ENCODE measurements at places on chromosomes 7 and 10.

DNA sequence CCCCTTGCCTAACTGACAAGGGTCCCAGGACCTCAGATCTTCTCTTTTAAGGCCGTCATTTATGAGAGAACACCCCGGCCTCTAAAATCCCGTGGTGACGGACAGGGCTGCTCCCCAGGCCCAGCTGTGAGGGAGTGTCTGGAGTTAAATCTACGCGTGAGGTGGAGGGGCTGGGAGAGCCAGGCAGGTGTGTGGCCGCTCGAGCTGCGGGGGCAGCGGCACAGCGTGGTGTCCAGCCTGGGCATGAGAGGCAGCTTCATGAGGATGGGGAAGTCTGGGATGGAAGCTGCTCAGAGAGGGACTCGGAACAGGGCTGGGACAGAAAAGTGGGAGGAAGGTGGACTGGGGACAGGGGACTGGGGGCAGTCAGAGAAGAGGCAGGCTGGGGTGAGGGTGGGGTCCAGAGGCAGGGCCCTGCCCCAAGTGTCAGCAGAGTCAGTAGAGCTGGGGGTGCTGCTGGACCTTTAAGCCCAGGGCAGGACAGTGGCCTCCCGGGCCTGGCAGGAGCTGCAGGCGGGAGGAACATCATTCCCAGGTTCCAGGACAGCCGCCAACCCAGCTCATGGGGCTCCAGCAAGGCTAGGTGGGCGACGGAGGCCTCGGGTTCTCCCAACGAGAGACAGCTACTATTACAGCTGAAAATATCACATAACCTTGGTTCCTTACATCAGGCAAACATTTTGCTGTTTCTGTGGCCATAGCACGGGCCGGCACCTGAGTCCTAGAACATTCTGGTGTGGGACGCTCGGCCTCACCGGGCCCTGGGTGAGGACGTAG lies 55.2 kb downstream of the JAKMIP3 start:
- H3K27me3 ChIP-seq = no peaks in the 10 kb centered on the region
- no peaks in the 10 kb centered on the region for H3K4me1 ChIP-seq
- no peak overlapping the region for H3K4me3 ChIP-seq
- H3K36me3 ChIP-seq = no peaks in the 10 kb centered on the region
- H3K27ac ChIP-seq = no peak overlapping the region
- DNase-seq = no peak

- H3K27ac ChIP-seq = no peak overlapping the region
- H3K4me3 ChIP-seq = no peak overlapping the region
- no peaks in the 10 kb centered on the region for H3K4me1 ChIP-seq
- no peaks in the 10 kb centered on the region for H3K27me3 ChIP-seq
- H3K36me3 ChIP-seq = no peaks in the 10 kb centered on the region
These were observed 283.6 kb downstream of the SUGCT start for GRCh38 chr7:40418448-40418847.

GRCh38 chr10:60254776-60255175 lies 134.9 kb downstream of the ANK3 start:
- no peaks in the 10 kb centered on the region for H3K27me3 ChIP-seq
- no peak overlapping the region for H3K27ac ChIP-seq
- no peaks in the 10 kb centered on the region for H3K36me3 ChIP-seq
- H3K4me1 ChIP-seq = no peaks in the 10 kb centered on the region
- DNase-seq = no peak
- H3K4me3 ChIP-seq = no peak overlapping the region

GRCh38 chr10:104255311-104255981 lies 754 bp downstream of the GSTO1 start:
- H3K4me3 ChIP-seq = peak overlapping the region; percentile 70
- H3K27me3 ChIP-seq = no peaks in the 10 kb centered on the region
- no peak for DNase-seq
- peak overlapping the region; percentile 96 for H3K27ac ChIP-seq
- H3K36me3 ChIP-seq = no peaks in the 10 kb centered on the region

DNA sequence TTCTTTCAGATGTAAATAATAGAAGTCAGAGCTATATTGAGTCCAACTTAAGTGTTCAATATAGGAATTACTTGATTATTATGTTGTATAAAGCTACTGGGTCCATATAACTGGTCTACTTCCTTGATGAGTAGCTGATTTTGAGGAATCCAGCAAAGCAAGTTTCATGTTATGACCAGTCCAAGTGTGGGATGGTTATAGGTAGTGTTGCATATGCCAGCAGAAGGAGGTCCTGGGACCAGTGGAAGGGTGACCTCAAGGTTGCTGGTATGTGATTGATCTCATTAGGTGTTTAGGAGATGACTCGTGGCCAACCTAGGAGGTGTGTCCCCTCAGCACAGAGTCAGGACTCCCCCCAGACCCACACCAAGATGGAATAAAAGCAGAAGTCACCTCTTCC lies 551.5 kb downstream of the KCNMA1 start:
- no peak for DNase-seq
- H3K4me3 ChIP-seq = no peak overlapping the region
- H3K36me3 ChIP-seq = no peaks in the 10 kb centered on the region
- H3K27ac ChIP-seq = no peak overlapping the region
- H3K27me3 ChIP-seq = no peaks in the 10 kb centered on the region

DNA sequence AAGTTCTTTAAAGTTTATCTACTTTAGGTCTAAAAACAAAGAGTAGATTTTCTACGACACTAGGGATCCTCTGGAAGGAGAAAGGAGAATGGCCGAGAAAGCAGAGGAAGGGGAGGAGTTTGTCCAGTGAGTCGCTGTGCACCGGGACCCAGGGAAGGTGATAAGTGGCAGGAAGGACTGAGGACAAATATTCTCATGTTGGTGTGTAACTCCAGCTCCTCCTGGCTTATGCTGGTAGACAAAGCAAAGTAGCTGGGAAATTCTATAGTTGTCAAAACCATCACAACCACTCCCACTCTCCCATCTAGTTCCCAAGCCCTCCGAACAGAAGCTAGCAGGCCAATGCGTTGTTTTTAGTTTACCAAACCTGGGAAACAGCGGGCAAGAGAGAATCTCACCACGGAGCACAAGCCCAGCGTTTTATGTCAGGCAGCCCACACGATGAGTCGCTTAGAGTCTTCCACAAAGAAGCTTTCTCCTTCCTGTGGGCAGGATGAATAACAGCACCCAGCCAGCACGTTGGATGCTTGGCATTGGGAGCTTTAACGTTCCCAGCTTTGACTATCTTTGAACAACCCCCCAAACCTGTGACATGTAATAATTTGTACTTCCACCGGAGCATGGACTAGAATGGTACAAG lies 32.9 kb upstream of the JCAD start:
- H3K4me3 ChIP-seq = no peak overlapping the region
- no peak for DNase-seq
- no peaks in the 10 kb centered on the region for H3K4me1 ChIP-seq
- H3K27me3 ChIP-seq = no peaks in the 10 kb centered on the region

DNA sequence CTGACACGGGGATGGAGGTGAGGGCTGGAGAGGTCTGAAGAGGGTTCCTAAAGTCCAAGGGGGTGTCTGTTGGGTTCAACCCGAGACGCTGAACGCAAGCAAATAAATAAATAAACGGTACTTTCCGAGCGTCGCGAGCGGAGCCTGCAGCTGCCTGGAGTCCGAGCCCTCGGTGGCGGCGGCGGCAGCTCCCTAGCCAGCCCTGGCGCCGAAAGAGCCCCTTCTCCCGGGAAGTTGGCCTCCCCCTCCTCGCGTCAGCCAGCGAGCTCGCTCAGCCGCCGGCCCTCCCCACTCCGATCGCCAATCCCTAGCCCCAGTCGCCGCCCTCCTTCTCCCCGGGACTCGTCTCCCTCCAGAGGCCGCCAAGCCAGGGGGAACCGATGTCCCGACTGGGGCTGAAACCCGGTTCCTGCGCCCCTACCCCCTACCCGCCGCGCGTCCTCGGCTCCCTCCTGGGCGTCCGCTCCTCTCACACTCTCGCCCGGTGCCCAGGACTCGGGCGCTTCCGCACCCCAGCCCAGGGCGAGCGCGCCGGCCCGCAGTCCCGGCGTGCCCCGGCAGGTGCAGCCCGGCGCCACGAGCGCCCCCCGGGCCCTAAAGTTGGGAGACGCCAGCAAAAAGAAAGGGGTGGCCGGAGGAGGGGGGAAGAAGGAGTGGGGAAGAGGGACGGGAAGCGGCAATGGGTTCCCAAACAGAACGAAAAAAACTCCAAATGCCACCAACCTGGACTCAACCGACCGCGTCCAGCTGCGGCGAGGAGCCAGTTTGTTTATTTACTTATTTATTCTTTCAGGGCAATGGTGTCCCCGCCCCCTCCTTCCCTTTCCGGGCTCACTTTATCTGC lies at the start of gene GFRA1:
TSS of gene GFRA1 (minus strand) at position 767 of the 844 bp plus-strand sequence. CDS start 1,177 bp downstream, outside the sequence.
- peak within 1 kb of the TSS; percentile 65 for H3K4me3 ChIP-seq
- no peak for DNase-seq
- no peaks in the 10 kb centered on the region for H3K36me3 ChIP-seq
- peaks cover 20% of the 10 kb centered on the region for H3K27me3 ChIP-seq
- peak within 1 kb of the TSS; percentile 83 for H3K27ac ChIP-seq

GRCh38 chr10:102001435-102002068 lies 54.4 kb downstream of the ARMH3 start:
- H3K36me3 ChIP-seq = peaks cover 97% of the 10 kb centered on the region
- H3K4me3 ChIP-seq = no peak overlapping the region
- no peaks in the 10 kb centered on the region for H3K4me1 ChIP-seq
- DNase-seq = no peak
- H3K27ac ChIP-seq = no peak overlapping the region

GRCh38 chr10:102578782-102579181 lies 65.5 kb upstream of the TRIM8 start:
- no peak overlapping the region for H3K4me3 ChIP-seq
- no peaks in the 10 kb centered on the region for H3K27me3 ChIP-seq
- no peaks in the 10 kb centered on the region for H3K36me3 ChIP-seq
- H3K27ac ChIP-seq = peak overlapping the region; percentile 65

DNA sequence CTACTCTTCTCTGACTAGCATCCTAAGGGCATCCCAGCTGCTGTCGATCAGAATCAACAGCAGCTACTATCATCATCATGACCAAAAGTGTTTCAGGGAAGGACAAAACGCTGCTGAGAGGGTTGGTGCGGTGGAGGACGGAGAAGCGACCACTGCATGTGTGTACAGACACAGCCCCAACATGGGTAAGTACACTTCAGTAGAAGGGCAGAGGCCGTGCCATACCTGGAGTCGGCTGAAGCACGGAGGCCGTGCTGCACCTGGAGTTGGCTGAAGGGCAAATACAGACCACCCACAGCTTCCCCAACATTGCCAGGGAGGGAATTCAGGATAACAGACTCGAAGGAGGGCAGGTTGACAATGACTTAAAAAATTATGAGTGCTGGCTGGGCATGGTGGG lies 67.8 kb upstream of the CYTH3 start:
- DNase-seq = no peak
- H3K4me3 ChIP-seq = no peak overlapping the region
- no peak overlapping the region for H3K27ac ChIP-seq
- H3K36me3 ChIP-seq = peaks cover 32% of the 10 kb centered on the region
- H3K4me1 ChIP-seq = no peaks in the 10 kb centered on the region

DNA sequence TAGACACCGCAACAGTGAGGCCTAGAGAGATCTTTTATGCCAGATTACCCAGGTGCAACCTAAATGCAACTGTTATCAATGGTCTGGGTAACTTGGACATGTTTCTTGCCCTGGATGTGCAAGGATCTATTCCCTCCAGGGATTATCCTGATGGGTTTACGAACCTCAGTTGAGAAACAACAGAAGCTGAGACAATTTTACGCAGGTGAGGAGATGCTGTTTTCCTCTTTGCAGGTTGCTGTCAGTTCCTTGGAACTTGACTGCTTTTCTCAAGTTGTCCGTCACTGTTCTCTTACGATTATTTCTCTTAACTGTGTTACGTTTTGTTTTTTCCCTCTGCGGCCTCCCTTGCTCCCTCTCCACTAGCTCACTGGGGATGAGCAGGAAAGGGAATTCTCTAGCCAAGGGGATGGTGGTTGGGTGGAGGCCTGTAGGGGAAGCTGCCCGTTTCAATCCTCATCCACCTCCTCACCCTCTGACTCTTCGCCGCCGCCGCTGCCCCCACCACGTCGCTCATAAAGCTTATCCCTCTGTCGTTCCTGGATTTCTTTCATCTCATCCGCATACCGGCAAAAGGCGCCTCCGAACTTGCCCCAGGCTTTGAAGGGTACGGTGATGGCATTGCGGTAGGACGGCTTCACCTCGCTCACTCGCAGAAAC lies 1.2 kb downstream of the PURB start:
- no peaks in the 10 kb centered on the region for H3K36me3 ChIP-seq
- H3K27me3 ChIP-seq = no peaks in the 10 kb centered on the region
- peak overlapping the region; percentile 78 for H3K4me3 ChIP-seq
- H3K27ac ChIP-seq = peak overlapping the region; percentile 98
- no peak for DNase-seq

- DNase-seq = no peak
- H3K4me3 ChIP-seq = no peak overlapping the region
- no peaks in the 10 kb centered on the region for H3K4me1 ChIP-seq
These were observed 4.5 kb downstream of the ANKRD61 start for GRCh38 chr7:6035686-6036085.

- H3K27ac ChIP-seq = no peak overlapping the region
- H3K4me3 ChIP-seq = no peak overlapping the region
- DNase-seq = no peak
These were observed 41.3 kb downstream of the C10orf105 start for GRCh38 chr10:71678057-71678805.

- no peak overlapping the region for H3K27ac ChIP-seq
- H3K4me3 ChIP-seq = no peak overlapping the region
- no peak for DNase-seq
- H3K36me3 ChIP-seq = peaks cover 41% of the 10 kb centered on the region
- H3K4me1 ChIP-seq = peaks cover 81% of the 10 kb centered on the region
These were observed 3.7 kb downstream of the SUFU start for GRCh38 chr10:102507521-102507920.

DNA sequence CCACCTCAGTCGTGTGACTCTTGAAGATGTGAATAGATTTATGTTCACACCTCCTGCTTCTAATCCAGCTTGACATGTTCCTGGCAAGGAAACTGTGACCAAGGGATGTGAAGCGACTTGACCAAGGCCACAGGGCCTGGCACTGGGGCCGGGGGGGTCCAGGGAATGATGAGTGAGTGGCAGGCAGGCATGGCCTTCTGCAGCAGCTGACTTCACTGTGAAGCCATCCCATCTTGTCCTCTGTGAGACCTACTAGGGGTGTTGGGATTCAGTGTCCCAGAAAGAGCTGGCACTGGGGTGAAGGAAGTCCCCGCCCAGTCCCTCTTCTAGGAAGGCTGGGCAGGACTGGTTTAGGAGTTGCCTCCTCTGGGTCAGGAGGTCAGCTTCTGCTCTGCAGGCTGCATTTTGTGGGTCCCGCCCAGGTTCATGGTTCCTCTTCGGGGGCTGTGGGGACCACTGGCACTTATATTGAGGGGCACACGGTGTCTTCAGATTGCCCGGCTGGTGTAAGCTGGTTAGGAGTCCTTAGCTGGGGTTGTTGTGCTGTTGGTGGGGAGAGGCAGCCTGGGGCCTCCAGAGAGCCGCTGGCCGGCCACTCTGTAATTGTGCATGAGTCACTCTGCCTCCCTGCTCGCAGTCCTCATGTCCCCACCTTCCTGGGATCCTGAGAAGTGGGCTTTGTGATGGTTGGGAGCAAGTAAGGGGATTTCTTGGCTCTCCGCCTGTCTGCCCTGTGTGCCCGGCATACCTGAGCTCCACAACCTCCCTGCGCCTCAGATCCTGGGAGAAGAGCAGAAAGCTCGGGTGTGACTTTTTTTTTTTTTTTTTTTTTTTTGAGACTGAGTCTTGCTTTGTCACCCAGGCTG lies 11.0 kb downstream of the ZMIZ1 start:
- DNase-seq = no peak
- H3K4me3 ChIP-seq = no peak overlapping the region

Data from esophagus squamous epithelium (tissue), 5 donors.